Amniotic stem cell (primary cell): ENCODE measurements at places on chromosomes 5 and 9.

- DNase-seq, result no peak
These were observed 275.9 kb upstream of the ZNF462 start for GRCh38 chr9:106587042-106587441.

GRCh38 chr9:137390553-137391410, 32.2 kb downstream of the EXD3 start:
- DNase-seq, result no peak

DNA sequence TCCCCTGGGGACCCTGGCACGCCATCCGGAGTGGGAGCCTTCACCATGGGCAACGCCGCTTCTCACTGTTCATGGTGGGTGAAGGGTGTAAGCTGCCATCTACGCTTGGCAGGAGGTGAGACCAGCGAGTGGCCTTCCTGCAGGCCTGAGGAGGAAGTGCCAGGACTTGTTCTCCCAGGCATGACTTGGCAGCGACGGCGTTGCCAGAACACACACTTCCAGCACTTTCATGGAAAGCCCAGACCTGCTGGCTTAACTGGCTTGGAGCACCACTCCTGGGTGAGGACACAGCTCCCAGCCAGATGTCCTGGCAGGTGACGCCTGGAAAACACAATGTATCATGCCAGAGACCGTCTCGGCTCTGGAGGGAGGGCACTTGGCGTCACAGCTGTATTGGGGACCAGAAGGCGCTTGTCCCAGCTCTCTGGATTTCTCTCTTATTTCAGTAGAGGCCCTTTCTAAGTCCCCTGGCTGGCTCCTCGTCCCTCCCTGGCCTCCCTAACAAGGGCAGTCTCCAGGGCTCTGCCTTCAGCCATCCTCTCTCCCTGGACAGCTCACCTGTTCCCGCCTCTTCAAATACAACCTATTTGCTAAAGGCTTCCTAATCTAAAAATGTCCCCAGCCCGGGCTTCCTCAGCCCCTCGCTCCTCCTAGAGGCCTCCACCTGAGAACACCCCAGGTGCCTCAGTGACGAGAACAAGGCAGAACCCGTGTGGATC, 188.3 kb downstream of the OLFM1 start:
- DNase-seq, result no peak

DNA sequence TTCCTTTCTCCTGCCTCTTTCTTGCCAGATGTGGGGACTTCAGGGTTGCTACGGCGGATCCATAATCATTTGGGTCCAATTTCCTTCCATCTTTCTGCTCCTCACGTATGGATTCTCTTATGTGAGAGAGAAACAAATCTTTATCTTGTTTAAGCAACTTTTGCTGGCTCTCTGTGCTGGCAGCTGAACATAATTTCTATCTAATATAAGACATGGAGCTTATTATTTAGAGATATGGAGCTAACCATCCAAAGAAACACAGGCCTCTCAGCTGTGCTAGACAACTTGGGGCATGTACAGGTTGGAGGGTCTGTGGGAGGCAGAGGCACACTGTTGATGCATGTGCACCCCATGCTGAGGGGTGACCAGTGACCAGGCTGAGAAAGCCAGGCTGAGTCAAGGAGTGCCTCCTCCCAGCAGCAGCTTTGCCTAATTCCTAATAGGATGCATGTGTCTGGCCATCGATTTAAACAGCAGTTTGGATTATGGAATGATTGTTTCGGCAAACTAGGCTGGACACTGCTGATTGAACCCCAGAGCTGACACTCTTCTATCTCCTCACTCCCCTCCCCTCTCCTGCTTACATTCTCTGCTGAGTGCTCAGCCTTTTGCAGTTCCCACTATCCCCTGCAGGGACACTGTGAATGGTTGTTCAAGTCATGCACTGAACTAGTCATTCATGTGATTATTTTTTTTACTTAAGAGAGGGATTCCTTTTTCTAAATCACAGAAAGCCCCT, 195.8 kb downstream of the ERCC6L2 start:
- no peak for DNase-seq
